ENCODE measurements at places on chromosomes 7 and 10.

- DNase-seq = no peak
Measured at GRCh38 chr7:24831240-24831639, 74.0 kb upstream of the GSDME start.

DNA sequence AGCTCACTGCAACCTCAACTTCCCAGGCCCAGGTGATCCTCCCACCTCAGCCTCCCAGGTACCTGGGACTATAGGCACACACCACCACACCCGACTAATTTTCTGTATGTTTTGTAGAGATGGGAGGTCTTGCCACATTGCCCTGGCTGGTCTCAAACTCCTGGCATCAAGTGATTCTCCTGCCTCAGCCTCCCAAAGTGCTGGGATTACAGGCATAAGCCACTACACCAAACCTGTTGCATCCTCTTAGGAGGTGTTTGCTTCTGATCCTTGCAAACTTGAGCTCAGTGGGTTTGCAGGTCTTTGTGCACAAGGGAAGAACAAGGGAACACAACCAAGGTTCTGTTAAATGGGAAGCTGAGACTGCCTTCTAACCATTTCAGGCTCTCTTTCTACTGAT, 184.6 kb downstream of the ARHGAP12 start:
- DNase-seq = no peak

- DNase-seq = no peak
Measured at GRCh38 chr10:116158036-116158435, 115.0 kb downstream of the GFRA1 start.

DNA sequence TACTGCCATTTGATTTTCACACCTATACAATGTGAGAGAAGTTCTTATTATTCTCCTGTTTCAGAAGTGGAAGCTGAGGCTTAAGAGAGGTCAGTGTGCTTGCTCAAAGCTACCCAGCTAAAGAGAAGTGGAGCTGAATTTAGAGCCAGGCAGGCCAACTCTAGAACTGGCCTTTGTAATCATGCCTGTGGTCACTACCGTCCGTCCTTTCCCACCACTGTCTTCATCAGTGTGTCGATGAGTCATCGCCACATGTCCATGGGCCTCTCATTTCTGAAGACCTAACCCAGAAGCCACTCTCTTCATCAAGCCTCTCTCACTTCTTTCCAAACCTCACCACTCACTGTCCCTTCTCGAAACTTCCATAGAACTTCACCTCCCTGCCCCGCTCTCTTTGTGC, 237.8 kb downstream of the KIAA1217 start:
- DNase-seq = no peak

Data from prostate gland (tissue), 2 donors.